ENCODE measurements at places on chromosomes 13 and 19.

DNA sequence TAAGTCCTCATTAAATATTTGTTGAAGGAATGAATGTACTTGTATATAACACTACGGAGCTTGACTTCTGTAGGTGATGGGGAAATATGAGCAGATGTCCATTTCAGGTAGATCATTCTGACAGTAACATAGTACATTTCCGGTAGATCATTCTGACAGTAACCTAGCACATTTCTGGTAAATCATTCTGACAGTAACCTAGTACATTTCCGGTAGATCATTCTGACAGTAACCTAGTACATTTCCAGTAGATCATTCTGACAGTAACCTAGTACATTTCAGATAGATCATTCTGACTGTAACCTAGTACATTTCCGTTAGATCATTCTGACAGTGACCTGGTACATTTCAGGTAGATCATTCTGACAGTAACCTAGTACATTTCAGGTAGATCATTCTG, 2.5 kb downstream of the PHF11 start:
- DNase-seq, result no peak

GRCh38 chr19:49870309-49870901, 3.0 kb upstream of the PNKP start:
- DNase-seq, result no peak

- peak; percentile 83 for DNase-seq
Observed at GRCh38 chr13:113816946-113817859, 46.7 kb downstream of the GAS6 start.

DNA sequence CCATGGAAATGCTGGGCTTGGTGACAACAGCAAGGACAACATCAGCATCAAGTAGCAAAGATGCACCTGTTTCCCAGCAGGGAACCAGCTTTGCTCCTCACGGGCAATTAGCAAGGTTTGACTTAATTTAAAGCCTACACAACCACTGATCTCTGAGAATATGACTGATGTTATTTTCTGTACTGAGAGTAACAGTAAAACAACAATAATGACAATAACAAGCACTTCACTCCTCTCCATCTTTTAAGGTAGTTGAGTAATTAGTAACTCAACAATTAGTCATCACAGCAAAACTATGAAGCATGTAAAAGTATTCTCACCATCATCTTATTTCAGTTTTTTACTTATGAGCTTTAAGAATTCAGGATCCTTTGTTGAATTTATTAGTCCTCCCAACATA, 37.3 kb downstream of the ENOX1 start:
- no peak for DNase-seq

DNA sequence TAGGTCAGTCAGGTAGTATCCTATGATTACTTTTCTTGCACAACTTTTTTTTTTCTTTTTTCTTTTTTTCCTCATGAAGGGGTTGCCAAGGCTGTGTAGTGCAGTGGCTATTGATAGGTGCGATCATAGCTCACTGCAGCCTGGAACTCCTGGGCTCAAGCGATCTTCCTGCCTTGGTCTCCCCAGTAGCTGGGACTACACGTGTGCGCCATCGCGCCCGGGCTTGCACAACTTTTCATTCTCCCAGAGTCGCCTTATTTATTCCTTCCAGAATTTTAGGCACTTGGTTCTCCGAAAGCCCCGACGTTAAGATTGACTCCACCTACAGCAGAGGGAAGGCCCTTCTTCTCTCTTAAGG, 867 bp upstream of the ZNF613 start:
- DNase-seq, result no peak

- DNase-seq, result peak; percentile 57
Observed at GRCh38 chr13:87669379-87669978, 1.7 kb upstream of the SLITRK5 start.

GRCh38 chr13:86006317-86006716, 207.1 kb upstream of the SLITRK6 start:
- DNase-seq, result no peak

- no peak for DNase-seq
Observed at GRCh38 chr13:79779761-79780160, 298.8 kb downstream of the NDFIP2 start.

GRCh38 chr13:39263531-39263930, 225.3 kb downstream of the NHLRC3 start:
- DNase-seq, result no peak

DNA sequence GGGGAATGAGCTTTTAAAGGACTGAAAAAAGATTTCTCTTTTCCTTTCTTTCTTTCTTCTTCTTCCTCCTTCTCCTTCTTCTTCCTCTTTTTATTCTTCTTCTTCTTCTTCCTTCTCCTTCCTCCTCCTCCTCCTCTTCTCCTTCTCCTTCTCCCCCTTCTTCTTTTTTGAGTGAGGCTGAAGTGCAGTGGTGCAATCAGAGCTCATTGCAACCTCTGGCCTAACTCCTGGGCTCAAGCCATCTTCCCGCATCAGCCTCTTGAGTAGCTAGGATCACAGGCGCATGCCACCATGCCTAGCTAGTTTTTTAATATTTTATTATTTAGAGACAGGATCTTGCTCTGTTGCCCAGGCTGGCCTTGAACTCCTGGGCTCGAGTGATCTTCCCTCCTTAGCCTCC, 120.9 kb upstream of the KL start:
- no peak for DNase-seq

DNA sequence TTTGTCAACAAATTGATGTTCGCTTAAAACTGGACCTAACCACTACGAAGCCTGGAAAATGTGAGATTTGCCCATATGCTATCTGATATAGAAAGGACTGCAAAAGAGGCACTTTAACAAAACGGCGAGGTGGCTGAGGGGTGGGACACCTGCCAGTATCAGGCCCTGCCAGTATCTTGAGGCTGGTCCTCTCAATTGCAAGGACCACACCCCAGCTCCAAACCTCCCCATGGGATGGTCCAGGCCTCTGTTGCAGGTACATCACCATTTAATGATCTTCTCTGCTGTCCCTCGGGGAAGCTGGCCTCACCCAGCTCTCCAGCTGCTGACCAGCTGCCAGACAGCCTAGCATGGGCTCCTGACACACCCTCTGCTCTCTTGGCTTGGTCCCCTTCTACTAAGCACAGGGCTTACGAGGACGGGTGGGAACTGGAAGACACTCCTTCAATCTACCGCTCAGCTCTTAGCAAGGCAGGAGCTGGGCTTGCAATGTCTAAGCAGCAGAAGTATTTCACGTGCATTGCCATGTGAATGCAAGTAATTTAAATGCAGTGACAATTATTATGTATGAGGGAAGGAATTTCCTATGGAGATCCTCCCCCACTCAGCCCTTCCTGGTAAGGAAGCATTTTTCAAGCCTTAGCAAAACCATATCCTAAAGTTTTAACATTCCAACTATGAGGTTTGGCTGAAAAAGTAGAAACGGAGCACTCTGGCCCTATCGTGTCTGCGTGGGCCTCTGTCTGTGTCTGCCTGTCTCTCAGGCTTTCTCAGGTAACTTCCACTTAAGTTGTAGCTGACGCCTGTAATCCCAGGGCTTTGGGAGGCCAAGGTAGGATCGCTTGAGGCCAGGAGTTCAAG, 63.9 kb downstream of the LATS2 start:
- no peak for DNase-seq

- no peak for DNase-seq
Observed at GRCh38 chr13:102907016-102907756, 61.4 kb downstream of the ERCC5 start.

GRCh38 chr19:46413262-46414031, at the start of gene CCDC8:
CCDC8 (minus strand) TSS chr19:46413564; CDS start chr19:46412810, 754 bp downstream.
- DNase-seq, result peak; percentile 95

GRCh38 chr13:37379841-37380240, 218.7 kb downstream of the POSTN start:
- DNase-seq, result no peak

DNA sequence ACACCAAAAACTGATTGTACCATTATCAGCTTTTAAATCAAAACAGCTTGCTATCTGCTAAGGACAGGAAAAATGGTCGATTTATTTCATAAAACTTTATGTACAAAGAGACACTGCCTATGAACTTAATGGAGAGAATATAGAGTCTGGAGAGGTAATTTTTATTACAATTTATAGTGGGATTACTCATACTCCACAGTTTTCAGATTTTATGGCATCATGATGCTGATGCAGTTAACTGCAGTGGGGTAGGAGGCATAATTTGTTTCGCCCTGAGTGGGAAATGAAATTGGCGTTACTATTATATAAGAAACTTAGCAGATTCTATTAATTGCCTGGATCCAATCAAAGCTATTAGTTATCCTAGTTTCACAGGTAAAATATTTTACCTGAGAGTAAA, 301.4 kb downstream of the KLF12 start:
- DNase-seq, result no peak

- DNase-seq, result no peak
Observed at GRCh38 chr19:5893907-5894703, 9.5 kb downstream of the NDUFA11 start.

DNA sequence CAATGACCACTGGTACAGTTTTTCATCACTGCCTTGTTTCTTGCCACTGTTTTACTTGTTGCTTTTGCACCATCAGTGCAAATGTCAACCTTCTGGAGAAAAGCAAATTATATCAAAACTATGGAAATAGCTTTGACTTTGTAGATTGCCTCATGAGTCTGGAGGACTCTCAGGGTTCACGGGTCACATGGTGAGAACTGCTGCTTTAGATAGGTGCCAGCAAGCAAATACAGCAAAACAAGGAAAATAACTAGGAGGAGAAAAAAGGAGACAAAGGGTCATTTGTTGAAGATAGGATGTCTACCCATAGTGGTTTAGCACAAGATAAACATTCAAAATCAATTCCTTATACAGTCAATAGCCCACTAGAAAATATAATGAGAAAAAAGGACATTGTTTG, 33.1 kb downstream of the POLR1D start:
- DNase-seq, result no peak

GRCh38 chr13:71316792-71317363, 550.1 kb downstream of the DACH1 start:
- DNase-seq, result peak; percentile 29

DNA sequence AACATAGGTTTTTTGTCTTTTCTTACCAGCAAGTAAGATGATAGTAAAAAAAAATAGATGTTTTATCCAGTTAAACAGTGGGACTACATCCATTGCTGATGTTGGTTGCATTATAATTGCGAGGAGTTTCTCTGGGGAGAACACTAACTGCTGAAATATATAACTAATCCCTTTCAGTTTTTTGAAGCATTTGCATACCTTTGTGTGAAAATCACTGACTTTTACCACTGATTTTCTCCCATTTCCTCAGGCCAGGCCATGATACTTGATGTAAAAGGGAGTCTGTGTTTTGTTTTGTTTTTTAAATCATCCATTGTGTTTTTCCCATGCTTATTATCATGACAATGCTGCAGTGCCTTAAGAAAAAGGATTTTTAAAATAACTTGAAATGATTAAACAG, 699.5 kb downstream of the PCDH9 start:
- DNase-seq, result no peak

Data from NCI-H1105 treated with DMSO at 0.1 percent for 48 hours (cell line).